ENCODE measurements at places on chromosomes 11 and 22. TPM values are rescaled to one million over a fixed set of nuclear protein-coding genes. Genes with fewer than 3 reads are reported as not detected.

- no peak for DNase-seq
Observed at GRCh38 chr11:33151399-33151798, 9.9 kb downstream of the CSTF3 start.

Gene SMC1B
- total RNA-seq, result not detected

GRCh38 chr22:32760396-32760795 is 41.1 kb upstream of the TIMP3 start:
- no peak for DNase-seq

GRCh38 chr11:73950869-73951710 is at the start of gene DNAJB13:
Gene DNAJB13 (plus strand): TSS chr11:73951026. CDS start chr11:73951070, 44 bp downstream.
- DNase-seq, result no peak

GRCh38 chr11:7587712-7588111 is 73.9 kb downstream of the PPFIBP2 start:
- no peak for DNase-seq

DNA sequence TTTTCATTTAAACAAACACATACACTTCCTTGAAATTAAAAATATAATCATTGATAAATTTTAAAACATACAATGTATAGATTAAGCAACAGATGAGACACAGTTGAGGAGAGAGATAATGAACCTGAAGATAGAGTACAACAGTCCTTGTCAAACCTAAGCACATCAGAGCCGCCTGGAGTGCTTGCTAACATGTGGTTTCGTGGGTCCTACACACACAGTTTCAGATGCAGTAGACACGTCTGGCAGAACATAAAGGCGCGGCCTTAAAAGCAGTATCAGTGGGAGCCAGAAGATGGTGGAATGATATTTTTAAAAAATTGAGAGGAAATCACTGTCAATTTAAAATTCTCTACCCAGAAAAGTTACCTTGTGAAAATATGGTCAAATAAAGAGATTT is 134.4 kb downstream of the MPPED1 start:
- DNase-seq, result no peak

DNA sequence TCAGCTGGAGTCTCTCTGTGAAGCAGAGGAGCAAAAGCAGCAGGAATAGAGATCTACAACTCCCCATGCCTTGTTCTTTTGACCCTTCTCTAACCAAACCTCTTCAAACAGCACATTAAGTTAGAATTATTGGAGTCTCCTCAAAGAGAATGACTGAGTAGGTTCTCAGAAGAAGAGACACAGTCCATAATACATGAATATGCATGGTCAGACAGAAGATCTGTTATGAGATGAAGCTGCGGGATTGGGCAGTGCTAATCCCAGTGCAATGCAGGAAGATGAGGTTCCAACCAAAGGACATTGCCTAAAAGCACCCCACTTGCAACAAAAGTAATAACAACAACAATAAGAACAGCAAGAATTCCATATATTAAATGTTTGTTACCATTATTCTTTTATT is 887.9 kb upstream of the TENM4 start:
- no peak for DNase-seq

DNA sequence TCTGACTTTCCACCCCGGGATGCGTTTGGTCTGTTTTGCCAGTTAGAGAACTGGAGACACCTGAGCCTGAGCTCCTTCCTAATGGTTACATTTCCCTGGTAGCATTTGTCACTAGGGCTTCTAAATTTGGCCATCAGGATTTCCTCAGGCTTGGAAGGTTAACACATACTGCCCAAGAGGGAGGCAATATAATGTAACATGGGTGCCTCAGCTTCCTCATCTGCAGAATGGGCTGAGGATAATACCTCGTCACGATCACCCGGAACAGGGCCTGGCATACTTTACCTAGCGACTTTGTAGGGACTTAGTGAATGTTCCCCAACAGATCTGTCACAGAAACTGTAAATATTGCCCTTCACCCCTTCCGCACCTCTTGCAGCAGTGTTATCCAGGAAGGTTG is 11.3 kb downstream of the IL17RA start:
- no peak for DNase-seq

- DNase-seq, result no peak
Observed at GRCh38 chr11:1929621-1930461, 10.3 kb downstream of the TNNT3 start.

DNA sequence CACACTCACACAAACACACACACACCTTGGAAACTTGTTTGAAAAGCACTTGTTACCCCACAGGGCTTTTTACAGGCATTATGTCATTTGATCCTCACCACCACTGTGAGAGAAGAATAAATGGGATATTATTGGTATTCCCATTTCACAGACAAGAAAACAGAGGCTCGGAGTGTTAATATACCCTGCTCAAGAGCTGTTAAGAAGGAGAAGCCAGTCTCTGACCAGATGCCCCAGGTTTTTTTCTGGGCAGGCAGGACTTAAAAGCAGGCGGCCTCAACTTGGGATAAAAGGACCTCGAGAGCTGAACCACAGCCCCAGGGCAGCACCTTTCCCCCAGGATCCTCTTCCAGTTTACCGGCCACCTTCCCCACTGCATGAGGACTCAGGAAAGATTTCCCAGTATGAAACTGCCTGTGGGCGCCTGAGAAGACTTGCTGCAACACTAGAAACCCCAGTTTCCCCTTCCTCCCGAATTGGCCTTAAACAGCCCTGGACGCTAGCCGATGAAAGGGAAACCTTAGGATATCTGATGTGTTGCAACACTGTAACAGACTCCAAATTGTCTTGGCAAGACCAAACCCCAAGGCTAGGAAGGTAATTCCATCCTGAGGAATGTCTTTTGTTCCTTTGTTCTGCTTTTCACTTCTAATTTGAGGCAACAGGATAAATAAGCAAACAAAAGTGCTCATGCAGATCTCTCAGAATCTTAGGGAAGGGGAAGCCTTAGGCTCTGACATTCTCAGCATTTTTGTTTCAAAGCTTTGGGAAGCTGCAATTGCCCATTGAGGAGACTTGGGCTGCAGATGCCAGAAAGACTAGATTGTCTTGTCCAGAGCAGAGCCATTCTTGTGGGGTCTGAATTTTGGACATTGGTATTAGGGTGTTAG is 173.5 kb downstream of the TRIM29 start:
- DNase-seq, result no peak

Gene BLID
- total RNA-seq, result not detected

Gene KRTAP5-1
- not detected for total RNA-seq

DNA sequence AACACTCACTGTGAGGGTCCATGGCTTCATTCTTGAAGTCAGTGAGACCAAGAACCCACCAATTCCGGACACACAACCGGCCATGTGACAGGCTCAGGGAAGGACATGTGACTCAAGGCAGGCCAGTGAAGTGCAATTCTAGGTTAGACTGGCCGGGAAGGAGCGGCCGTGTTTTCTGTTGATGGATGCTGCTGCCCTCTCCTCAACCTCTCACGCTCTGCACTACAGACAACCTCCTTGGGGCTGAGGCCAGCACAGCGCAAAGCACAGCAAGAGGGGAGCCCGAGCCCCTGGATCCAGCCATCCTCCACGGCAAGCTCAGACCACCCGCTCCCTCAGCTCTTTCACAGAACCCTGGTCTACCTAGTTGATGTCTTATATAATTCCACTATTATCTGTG is 2.8 kb downstream of the NUDT8 start:
- no peak for DNase-seq

- DNase-seq, result no peak
Observed at GRCh38 chr11:60485987-60486386, 6.6 kb upstream of the MS4A12 start.
